ENCODE measurements at places on chromosomes 6 and 20. TPM values are rescaled to one million over a fixed set of nuclear protein-coding genes. Genes with fewer than 3 reads are reported as not detected.

CLPSL2 gene
- not detected for total RNA-seq

GJA10 gene
- total RNA-seq = not detected

EYS gene
- not detected for total RNA-seq

BHLHE23 gene
- total RNA-seq = not detected

- H3K27ac ChIP-seq = peak overlapping the region; percentile 98
- no peaks in the 10 kb centered on the region for H3K27me3 ChIP-seq
- peaks cover 26% of the 10 kb centered on the region for H3K4me1 ChIP-seq
- DNase-seq = no peak
- H3K4me3 ChIP-seq = peak overlapping the region; percentile 72
- peaks cover 9% of the 10 kb centered on the region for H3K36me3 ChIP-seq
These were observed 883 bp upstream of the CCDC28A start for GRCh38 chr6:138772596-138773176.

DNA sequence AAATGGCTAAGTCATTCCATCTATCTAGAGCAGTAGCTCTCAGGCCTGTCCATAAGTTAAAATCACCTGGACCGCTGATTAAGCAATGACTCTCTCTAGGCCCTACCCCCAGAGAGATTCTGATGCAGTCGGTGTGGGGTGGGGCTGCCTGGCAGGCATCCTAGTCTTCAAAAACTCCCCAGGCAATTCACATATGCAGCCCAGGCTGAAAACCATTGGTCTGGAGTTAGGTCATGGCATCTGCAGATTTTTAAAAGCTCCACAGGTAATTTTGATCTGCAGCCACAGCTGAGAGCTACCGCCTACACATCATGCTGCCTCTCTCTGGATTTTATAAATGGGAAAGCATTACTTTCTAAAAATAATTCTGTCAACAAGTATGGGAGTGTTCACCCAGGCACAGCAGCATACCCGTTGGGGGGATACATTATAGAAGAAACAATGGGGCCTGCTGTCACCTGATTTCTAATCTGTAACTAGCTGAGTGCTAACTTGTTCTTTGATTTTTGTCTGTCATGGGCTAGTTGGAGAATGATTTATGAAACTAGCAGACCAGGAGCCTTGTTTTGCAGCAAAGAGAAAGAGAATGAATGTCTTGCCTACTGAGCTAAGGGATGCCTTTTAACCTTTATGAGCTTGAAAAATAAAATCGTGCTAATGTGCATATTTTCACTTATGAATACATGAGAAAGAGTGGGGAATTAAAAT, 44.1 kb upstream of the ATXN1 start:
- H3K36me3 ChIP-seq = no peaks in the 10 kb centered on the region
- H3K4me3 ChIP-seq = no peak overlapping the region

- no peak for DNase-seq
- no peaks in the 10 kb centered on the region for H3K36me3 ChIP-seq
- H3K27me3 ChIP-seq = no peaks in the 10 kb centered on the region
These were observed 425.8 kb downstream of the CDKAL1 start for GRCh38 chr6:20960067-20960466.

- DNase-seq = no peak
- no peaks in the 10 kb centered on the region for H3K27me3 ChIP-seq
- no peaks in the 10 kb centered on the region for H3K4me1 ChIP-seq
- H3K27ac ChIP-seq = no peak overlapping the region
- H3K4me3 ChIP-seq = no peak overlapping the region
- no peaks in the 10 kb centered on the region for H3K36me3 ChIP-seq
These were observed 161.6 kb downstream of the SMOC2 start for GRCh38 chr6:168602576-168602975.

GRCh38 chr6:135481783-135482369, 15.7 kb downstream of the AHI1 start:
- H3K27ac ChIP-seq = no peak overlapping the region
- no peaks in the 10 kb centered on the region for H3K27me3 ChIP-seq
- H3K36me3 ChIP-seq = peaks cover 64% of the 10 kb centered on the region
- no peak for DNase-seq
- no peaks in the 10 kb centered on the region for H3K4me1 ChIP-seq

GRCh38 chr20:24853916-24854315, 95.2 kb upstream of the CST7 start:
- H3K36me3 ChIP-seq = no peaks in the 10 kb centered on the region
- H3K27me3 ChIP-seq = no peaks in the 10 kb centered on the region
- no peak for DNase-seq
- no peak overlapping the region for H3K27ac ChIP-seq
- H3K4me3 ChIP-seq = no peak overlapping the region

DNA sequence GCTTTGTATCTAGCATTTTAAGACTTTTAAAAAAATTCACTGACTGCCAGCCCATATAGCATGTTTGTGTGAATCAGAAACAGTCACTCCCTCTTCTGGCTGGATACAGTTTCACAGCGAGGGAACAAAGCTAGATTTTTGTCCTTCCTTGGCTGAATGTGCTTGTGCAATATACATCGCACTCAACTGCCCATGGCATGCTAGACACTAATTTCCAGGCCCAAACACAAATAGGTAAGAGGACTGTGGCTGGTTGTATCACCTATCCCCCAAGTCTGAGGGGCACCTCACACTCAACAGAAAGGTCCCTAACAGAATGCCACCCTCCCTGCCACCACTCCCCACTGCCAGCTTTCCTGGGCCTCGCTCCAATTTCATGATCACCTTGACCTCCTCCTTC, 16.2 kb upstream of the BLCAP start:
- no peaks in the 10 kb centered on the region for H3K27me3 ChIP-seq
- H3K27ac ChIP-seq = no peak overlapping the region
- H3K4me3 ChIP-seq = no peak overlapping the region
- DNase-seq = peak; percentile 58
- no peaks in the 10 kb centered on the region for H3K36me3 ChIP-seq

- no peaks in the 10 kb centered on the region for H3K27me3 ChIP-seq
- no peak for DNase-seq
- H3K4me3 ChIP-seq = no peak overlapping the region
- no peak overlapping the region for H3K27ac ChIP-seq
These were observed 43.2 kb downstream of the KHDC1L start for GRCh38 chr6:73182021-73182607.

- no peak for DNase-seq
- H3K36me3 ChIP-seq = no peaks in the 10 kb centered on the region
- H3K4me3 ChIP-seq = no peak overlapping the region
- no peaks in the 10 kb centered on the region for H3K4me1 ChIP-seq
- H3K27ac ChIP-seq = no peak overlapping the region
- no peaks in the 10 kb centered on the region for H3K27me3 ChIP-seq
These were observed 124.1 kb upstream of the RPS6KA2 start for GRCh38 chr6:166751051-166751595.

GRCh38 chr6:33202799-33203198, 1.7 kb upstream of the HSD17B8 start:
- no peak for DNase-seq
- peaks cover 74% of the 10 kb centered on the region for H3K4me1 ChIP-seq
- no peak overlapping the region for H3K4me3 ChIP-seq
- H3K27me3 ChIP-seq = no peaks in the 10 kb centered on the region
- no peak overlapping the region for H3K27ac ChIP-seq

All from vagina (tissue), 2 donors.